ENCODE measurements at places on chromosomes 7 and 10.

- no peak for DNase-seq
Measured at GRCh38 chr10:100899171-100899570, 13.6 kb upstream of the SLF2 start.

GRCh38 chr7:146652176-146652575, 535.6 kb downstream of the CNTNAP2 start:
- no peak for DNase-seq

- no peak for DNase-seq
Measured at GRCh38 chr7:151688236-151688780, 168.6 kb upstream of the RHEB start.

DNA sequence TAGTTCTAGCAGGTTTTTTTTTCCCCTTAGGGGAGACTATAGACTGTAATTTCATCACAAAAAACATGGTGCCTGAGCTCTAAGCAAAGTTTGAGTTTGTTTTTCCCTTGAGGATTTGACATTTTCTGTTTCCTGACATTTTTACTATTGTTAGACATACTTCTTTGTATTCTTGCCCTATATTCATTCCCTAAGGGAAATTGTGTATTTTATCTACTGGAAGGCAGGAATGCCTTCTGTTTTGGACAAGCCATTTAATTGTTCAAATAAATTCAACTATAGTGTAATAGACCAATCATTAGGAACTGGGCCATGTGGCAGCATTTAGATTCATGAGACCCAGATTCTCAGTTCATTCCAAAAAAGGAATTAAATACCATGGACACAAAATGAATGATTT, 335.0 kb downstream of the EXOC4 start:
- no peak for DNase-seq

DNA sequence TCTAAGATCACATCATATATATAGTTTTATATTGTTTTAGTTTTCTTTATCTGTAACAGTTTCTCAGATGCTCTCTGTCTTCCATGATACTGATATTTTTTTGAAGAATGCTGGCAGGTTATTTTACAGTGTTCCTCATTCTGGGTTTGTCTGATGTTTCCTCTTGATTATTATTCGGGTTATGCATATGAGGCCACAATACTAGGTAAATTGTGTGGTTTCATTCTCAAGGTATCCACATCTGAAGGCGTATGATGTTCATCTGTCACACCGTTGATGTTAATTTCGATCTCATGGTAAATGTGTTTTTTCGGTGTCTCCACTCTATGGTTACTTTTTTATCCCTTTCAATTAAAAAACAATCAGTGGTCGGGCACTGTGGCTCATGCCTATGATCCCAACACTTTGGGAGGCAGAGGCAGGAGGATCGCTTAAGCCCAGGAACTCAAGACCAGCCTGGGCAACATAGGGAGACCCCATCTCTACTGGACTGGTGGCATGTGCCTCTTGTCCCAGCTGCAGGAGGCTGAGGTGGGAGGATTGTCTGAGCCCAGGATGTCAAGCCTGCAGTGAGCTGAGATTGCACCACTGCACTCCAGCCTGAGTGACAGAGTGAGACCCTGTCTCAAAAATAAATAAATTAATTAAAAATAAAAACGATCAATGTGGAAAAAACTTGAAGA, 108.9 kb downstream of the TPST1 start:
- no peak for DNase-seq

GRCh38 chr7:148485618-148486017, 104.9 kb upstream of the C7orf33 start:
- DNase-seq, result no peak

DNA sequence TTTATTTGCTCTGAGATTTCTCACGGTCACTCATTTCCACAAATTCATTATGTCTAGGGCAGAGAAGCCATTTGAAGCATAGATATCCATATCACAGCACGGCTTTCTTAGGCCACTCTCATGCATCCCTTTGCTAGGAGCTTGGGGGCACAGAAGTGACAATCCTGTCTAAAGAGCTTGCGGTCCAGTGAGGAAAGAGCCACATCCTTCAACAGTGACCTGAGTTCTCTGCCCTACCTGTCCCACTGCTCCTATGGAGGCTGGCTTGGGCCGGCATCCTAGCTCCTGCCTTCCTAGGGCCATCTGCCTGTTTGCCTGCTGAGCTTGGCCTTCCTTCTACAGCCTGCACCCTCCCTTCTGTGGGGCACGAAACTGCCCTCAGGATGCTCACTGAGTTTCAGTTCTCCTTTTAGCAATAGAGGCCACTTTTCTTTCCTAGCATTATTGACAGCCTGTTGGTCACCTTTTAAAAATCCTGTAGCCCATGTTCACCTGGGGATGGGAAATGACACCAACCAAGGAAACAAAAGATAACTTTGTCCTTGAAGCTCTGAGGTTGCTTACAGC, 212.1 kb upstream of the GRB10 start:
- no peak for DNase-seq

DNA sequence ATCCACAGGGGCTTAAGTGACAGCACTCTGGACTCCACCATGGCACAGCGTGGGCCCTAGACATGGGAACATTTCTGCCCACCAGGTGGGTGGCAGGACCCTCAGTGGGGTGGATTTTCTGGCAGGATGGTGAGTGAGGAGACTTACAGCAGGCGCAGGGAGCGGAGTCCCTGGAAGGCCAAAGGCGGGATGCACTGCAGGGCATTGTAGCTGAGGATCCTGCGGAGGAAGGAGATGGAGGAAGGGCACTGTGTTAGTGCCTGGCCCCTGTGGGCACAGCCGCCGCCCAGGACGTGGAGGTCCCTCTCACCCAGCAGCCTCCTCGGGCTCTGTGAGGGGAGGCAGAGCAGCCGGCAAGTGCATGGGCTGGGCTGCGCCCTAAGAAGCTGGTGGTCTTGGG, 154.3 kb downstream of the SLIT1 start:
- DNase-seq, result no peak

GRCh38 chr10:121310151-121310711, 288.0 kb downstream of the FGFR2 start:
- no peak for DNase-seq

GRCh38 chr10:101896225-101896877, 52.8 kb upstream of the KCNIP2 start:
- no peak for DNase-seq

- DNase-seq, result no peak
Measured at GRCh38 chr10:3693022-3693697, 91.8 kb downstream of the KLF6 start.

DNA sequence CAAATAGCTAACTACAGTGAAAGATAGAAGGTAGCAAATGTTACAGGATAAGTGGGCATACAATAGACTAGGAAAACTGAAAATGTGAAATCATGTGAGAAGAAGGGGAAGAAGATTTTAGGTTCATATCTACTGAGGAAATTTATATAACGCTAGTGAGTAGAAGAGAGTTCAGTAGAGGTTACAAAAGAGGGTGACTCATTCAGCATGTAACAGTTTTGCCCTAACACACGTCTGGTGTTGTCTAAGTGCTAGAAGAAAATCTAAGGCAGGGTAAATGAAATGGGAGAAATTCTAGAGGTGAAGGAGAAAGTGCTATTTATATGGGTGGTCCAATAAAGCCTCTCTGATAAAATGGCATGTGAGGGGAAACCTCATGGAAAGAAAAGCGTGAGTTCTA, 731.4 kb upstream of the POT1 start:
- no peak for DNase-seq

DNA sequence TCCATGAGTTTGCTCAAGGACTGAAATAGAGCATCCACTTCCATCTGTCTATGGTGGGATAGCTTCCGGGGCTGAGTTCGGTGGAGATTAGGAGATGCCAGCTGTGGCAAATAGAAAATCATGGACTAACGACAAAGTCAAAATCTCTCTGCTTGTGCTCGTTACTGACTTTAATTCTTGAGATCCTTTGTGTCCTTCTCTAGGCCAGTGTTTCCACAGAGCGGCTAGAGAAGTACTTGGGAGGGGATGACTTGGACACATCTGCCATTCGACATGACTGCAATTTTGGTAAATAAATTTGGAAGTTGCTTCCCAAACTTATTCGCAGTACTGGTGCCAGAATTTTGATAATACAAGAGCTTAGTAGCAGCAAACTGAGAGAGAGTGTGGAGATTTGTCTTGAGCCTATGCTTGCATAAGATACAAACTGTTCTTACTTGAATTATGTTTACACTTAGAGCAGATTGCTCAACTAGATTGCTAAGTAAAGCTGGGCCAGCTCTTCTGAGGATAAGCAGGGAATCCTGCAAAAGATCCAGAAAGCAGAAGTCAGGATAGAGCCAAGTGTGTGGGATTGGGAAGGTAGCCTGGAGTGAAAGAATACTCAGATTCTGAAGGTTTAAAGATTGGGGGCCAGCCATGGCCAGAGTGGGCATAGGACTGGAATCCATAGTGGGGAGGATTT, 27.6 kb downstream of the ABCC2 start:
- DNase-seq, result no peak

GRCh38 chr10:44008270-44008916, 359.7 kb upstream of the ZNF32 start:
- DNase-seq, result no peak

GRCh38 chr10:27742195-27743011, 3.2 kb downstream of the MKX start:
- peak; percentile 90 for DNase-seq

DNA sequence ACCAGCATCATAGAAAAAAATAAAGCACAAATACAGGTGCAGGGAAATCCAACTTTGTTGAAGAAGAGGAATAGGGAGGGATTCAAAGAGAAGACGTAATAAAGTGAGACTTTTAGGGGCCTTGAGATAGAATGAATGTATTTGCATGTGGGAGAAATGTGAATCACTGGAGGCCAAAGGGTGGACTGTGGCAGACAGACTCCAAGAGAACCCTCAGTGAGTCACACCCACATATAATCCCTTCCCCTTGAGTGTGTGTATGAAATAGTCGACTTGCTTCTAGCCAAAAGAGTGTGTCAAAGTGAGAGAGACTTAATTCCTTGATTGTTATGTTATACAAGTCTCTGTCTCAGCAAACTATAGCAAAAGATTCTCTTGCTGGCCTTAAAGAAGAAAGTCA, 101.3 kb upstream of the GHITM start:
- DNase-seq, result no peak

- DNase-seq, result peak; percentile 64
Measured at GRCh38 chr10:11017570-11018431, at the start of gene CELF2. TSS of gene CELF2 (plus strand) at chr10:11017872. CDS start at chr10:11018090, 218 bp downstream.

DNA sequence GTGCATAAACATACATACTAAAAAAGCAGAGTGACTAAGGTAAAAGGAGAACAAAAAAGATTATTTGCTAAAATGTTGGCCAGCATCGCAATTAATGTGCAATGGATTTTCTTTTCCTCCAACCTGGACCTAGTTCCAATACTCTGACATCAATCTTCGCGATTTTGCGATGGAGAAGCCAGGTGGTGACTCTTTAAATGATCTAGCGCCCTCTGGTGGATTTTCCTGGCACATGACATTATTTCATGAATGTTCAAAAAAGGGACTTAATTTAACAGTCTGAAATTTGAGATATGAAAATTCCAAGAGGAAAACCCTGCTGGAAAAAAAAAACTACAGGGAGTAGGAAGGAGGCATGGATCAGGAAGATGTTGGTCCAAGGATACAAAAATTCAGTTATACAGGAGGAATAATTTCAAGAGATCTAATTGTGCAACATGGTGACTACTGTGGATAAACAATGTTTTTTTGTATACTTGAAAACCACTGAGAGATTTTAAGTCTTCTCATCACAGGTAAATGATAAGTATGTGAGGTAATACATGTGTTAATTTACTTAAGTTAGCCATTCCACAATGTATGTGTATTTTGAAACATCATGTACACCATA, 4.3 kb upstream of the KCNMA1 start:
- peak; percentile 43 for DNase-seq

DNA sequence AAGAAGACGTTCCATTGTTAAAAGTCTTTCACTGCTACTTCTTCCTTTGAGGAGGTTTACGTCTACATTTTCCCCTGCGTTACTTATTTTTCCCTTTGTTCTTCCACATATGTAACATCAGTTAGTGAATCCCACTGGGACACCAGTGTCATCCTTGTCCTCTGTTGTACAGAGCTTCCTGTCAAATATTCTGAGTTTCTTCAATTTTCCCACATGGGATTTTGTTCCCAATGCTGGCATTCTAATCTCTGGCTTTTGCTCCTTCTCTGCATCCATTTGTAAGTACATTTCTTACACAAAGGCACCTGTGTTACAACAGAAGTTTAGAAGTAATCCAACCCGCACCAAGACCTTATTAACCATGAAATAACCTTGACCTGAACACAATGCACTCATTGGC, 627.4 kb upstream of the PFKP start:
- no peak for DNase-seq

DNA sequence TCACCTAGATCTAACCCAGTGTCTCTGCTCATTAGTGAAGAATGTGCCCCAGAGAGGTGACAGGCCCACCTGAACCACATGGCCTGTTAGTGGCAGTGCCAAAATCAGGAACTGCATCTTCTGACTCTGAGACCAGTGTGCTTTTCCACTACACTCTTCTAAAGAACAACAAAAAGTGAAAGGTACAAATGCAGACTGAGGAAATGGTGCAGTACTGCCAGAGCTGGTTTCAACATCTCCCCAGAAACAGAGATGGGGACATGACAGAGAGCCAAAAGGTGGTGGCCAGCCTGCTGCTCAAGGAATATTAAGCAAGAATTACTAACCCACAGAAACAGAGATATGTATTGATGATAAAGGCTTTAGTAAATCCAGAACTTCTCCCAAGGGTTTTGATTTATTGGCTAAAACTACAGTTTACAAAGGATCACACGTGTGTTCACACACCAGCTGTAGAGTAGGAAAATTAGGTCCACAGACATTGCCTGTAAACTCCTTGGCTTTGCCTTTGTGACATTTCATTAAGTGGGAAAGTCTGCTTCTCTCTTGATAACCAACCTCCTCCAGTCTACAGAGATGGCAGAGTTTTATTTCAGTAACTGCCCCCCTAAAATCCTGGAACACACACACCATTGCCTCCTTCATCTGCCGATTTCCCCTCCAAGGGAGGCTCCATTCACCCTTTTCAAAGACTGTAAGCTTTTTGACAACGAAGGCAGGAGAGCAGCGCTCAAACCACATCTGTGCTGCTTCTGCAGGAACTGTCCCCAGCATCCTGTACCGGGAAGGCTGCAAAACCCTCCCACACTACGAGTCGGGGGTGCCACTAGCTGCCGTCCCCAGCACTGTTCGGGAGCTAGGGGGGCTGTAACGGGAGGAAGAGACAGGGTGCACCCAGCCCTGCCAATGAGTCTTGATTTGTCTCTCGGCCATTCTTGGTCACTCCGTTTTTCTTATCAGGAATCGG, 29.8 kb downstream of the GSDME start:
- DNase-seq, result no peak

- no peak for DNase-seq
Measured at GRCh38 chr7:47423196-47423595, 158.7 kb downstream of the TNS3 start.

DNA sequence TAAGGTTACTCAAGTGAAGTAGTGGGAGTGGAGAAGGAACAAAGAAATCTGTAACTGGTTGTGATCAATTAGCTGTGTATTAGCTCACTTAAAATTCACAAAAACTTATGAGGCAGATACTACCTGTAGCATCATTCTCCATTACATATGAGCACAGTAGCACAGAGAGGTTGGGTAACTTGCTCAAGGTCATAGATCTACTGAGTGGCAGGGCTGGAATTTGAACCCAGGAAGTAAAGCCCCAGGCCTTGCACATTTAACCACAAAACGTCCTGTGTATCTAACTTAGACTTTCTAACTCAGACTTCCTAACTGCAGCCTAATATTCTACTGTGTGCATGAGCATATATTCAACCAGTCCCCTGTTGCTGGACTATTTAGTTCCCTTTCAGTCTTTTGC, 5.6 kb upstream of the SLF2 start:
- DNase-seq, result no peak

GRCh38 chr7:111408724-111409123, 153.6 kb downstream of the IMMP2L start:
- no peak for DNase-seq

GRCh38 chr7:66239467-66239856, 34.3 kb downstream of the TPST1 start:
- DNase-seq, result no peak
